ENCODE measurements at places on chromosomes 5 and 9.
A peak's percentile ranks its signal among the peaks of the same experiment; 100 is the strongest.

GRCh38 chr9:87189006-87189405, 241.7 kb upstream of the GAS1 start:
- no peak for DNase-seq

DNA sequence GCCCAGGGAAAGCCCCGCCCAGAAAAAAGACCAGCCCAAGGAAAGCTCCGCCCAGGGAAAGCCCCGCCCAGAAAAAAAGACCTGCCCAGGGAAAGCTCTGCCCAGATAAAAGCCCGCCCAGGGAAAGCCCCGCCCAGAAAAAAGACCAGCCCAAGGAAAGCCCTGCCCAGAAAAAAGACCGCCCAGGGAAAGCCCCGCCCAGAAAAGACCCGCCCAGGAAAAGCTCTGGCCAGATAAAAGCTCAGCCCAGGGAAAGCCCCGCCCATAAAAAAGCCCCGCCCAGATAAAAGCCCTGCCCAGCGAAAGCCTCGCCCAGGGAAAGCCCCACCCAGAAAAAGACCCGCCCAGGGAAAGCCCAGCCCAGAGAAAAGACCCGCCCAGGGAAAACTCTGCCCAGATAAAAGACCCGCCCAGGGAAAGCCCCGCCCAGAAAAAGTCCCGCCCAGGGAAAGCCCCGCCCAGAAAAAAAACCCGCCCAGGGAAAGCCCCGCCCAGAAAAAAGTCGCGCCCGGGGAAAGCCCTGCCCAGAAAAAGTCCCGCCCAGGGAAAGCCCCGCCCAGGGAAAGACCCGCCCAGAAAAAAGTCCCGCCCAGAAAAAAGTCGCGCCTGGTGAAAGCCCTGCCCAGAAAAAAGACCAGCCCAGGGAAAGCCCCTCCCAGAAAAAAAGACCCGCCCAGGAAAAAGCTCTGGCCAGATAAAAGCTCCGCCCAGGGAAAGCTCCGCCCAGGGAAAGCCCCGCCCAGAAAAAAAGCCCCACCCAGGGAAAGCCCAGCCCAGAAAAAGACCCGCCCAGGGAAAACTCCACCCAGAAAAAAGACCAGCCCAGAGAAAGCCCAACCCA, 11.9 kb downstream of the GRIN1 start:
- DNase-seq: no peak

DNA sequence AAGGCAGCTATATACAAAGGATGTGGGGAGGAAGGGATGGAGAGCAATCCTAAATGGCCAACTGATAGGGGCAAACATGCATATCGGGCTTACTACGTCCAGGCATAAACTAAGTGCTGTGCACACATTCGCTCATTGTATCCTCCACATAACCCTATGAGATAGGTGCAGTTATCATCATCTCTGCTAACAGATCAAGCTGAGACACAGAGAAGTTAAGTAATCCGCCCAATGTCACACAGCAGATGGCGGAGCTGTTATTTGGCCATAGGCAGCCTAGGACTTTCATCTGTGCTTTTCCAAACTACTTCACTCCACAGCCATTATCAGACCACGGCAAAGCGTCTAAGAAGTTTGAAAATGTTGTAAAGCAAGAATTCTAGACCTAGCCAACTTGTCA, 197.5 kb downstream of the RGS3 start:
- DNase-seq: no peak

DNA sequence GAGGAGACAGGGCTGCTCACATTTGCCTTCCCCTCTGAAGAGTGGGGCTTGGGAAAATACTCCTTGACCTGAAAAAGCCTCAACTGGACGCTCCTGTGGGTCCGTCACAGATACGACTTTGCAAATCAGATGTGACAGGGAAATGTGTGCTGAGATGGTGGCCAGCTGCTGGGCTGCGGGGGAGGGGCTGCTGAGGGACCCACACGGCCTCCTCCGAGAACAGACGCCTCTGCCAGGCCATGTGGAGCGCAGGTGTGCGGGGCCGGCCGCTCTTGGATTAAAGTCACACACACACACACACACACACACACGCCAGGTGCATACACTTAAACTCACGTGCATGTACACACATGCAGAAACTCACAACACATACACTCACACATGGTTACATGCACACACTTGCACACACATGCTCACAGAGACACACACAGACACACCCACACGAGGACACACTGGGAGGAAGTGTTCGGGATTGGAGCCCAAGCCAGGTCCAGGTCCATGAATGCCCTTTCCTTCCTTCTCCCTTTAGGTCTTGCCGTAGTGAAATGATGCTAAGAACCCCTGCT, 167.4 kb downstream of the GAPVD1 start:
- no peak for DNase-seq

- no peak for DNase-seq
These were observed 233.4 kb downstream of the CHSY3 start for GRCh38 chr5:130137681-130138080.

DNA sequence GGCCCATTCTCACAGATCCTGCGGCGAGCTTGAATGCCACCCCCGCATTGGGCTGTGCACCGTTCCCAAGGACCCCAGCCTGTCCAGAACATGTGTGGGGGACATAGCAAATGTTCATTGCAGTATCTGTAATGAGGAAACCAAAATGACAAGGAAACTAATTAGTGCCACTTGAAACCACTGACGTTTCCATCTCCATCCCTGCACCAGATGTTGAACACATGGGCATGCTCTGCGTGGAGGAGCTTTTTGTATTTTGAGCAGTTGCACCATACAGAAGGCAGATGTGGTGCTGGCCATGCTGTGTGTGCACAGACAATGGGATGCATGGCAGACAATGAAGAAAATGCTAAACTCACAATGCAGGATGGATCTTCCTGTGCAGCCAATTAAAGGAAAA, 437.7 kb downstream of the SEMA5A start:
- no peak for DNase-seq

- DNase-seq: no peak
These were observed 13.2 kb downstream of the TTC39B start for GRCh38 chr9:15293804-15294316.

DNA sequence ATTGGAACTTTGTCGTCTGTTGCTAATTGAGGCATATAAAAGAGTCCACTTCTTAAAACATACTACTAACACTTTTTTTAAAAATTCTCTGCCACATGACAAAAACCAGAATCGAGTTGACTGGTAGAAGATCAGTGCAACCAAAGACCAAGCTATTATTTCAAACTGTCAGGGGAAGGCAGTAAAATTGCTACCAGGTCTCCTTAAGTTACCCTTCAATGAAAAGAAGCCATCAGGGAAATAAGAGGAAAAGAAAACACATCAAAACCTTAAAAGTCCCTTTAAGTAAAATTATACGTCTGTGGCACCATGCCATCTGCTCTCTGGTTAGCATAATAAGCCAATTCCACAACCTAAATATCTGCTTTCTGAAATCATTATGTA, 9.6 kb downstream of the ZNF608 start:
- DNase-seq: no peak

DNA sequence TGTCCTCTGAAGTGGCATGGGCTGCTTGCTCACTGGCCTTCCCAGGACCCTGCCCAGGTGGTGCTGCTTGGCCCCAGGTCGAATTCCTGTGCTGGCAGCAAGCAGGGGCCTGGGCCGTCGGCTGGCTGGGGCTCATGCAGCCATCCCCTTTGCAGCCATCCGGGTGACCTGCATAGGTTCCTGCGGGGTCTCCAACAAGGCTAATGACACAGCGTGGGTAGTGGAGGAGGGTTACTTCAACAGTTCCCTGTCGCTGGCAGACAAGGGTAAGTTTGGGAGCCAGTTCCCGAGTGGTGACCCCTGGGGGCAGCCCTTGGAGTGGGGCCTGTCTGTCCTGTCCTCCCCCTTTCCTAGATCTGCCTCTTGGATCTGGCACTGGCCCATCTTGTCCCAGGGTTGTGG, 6.1 kb upstream of the EHMT1 start:
- DNase-seq: no peak

DNA sequence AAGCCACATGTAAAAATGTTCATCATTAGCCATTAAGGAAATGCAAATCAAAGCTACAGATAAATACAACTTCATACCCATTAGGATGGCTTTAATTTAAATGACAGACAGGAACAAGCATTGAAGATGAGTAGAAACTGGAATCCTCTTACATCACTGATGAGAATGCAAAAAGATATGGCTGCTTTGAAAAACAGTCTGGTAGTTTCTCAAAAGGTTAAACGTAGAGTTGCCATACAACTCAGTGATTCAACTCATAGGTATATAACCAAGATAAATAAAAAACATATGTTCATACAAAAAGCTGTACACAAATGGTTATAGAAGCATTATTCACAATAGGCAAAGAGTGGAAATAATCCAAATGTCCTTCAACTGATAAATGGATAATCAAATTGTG, 228.8 kb upstream of the ZNF462 start:
- DNase-seq: no peak

GRCh38 chr5:119270121-119270565, 85.7 kb upstream of the TNFAIP8 start:
- DNase-seq: no peak

- DNase-seq: no peak
These were observed 1.0 kb downstream of the PRDM6 start for GRCh38 chr5:123089914-123090660.

DNA sequence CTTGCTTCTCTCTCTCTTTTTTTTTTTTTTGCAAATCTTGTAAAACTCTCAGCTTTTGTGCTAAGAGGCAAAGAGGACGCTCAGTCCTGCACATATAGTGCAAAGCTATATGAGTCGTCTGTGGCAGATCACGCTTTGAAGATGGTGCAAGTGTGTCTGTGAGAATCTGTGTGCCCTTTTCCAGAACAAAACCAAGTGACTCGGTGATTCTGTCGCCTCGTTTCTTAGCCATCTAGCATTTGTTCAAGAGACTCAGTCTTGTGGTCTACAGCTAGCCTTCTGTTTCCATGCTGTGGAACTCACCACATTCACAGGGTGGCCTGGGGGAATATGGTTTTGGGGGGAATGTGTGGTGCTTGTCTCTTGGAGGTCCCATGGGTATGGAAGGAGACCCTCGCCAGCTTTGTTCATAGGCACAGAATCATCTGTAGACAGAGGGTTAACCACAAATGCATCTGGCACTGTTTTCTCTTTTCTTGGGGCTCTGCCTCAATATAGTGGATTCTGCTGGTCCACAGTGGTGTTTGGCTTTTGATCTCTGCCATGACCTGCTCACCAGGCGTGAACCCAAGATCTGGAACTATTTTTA, 82.1 kb downstream of the C9orf152 start:
- no peak for DNase-seq

DNA sequence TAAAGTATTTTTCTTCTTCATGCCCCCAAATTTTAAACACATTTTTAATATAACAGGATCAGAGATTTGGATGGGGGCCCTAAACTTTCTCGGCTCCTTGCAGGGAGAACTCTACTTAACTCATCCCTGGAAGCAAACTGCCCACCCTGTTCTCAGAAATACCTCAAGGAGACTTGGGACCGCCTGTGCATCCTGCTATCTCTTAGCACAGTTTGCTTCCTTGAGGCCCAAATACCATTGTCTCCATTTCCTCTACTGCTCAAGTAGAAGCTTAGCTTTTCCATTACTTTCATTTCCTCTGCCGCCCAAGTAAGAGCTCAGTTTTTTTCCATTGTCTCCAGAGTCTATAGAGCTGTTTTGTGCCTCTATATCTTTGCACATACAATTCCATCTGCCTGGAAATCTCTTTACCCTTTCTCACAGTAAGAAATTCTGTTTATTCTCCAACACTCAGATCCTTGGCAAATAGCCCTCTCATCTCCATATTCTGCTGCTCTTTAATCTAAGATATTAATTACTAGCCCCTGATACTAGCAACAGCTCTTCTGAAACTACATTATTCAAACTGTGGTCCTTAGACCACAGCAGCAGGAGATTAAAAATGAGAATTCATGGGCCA, 137.8 kb downstream of the CEMIP2 start:
- no peak for DNase-seq

- DNase-seq: no peak
These were observed 11.5 kb downstream of the PRRX2 start for GRCh38 chr9:129676975-129677374.

GRCh38 chr9:77817590-77818311, 169.6 kb upstream of the GNA14 start:
- DNase-seq: no peak

GRCh38 chr9:133098871-133099270, 22.2 kb downstream of the RALGDS start:
- no peak for DNase-seq

DNA sequence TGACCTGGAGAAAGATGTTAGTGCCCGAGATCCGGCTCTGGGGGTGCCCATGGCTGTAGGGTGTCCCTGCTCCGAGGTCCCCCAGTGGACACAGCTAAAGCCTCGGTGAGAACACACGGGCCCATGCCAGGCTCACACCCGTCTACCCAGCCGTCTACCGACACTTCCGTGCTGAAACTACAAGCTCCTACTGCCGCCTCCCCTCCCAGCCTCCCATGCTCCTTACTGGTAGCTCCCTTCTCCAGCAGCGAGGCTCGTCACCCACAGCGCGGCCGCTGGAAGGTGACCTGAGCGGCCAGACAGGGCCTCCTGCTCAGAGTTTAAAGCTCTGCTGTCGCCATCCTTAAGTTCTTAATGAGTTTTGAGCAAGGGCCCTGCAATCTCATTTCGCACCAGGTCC, 33.2 kb upstream of the CLPTM1L start:
- no peak for DNase-seq

DNA sequence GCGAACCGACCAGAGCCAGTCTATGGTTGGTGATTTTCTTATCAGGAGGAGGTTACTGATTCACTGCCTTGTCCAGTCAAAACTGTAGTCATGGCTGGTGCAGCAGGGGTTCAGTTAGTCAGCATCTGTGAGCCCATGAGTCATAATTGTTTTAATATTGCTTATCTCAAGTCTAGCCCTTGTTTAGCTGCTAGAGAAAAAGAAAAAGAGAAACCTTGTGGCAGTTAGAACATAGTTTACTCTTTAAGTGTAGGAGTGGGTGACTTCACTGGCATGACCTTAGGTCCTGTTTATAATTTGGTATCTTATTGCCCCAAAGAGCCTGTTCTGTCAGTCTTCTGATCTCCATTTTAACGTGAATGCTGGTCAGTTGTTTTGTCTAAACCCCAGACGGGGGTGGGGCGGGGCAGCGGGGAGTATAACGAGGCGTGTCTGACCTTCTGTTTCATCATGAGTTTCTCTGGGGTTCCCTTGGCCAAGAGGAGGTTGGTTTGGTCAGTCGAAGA, 76.9 kb upstream of the NFIL3 start:
- no peak for DNase-seq

GRCh38 chr5:80435476-80435875, 27.6 kb downstream of the ZFYVE16 start:
- DNase-seq: no peak

- DNase-seq: peak; percentile 7
These were observed 95.6 kb downstream of the MLLT3 start for GRCh38 chr9:20526500-20527319.

- peak; percentile 23 for DNase-seq
These were observed 281.9 kb upstream of the NMUR2 start for GRCh38 chr5:152686931-152687330.
